AG20443 (cell line): ENCODE measurements at places on chromosomes 5 and 9.

DNA sequence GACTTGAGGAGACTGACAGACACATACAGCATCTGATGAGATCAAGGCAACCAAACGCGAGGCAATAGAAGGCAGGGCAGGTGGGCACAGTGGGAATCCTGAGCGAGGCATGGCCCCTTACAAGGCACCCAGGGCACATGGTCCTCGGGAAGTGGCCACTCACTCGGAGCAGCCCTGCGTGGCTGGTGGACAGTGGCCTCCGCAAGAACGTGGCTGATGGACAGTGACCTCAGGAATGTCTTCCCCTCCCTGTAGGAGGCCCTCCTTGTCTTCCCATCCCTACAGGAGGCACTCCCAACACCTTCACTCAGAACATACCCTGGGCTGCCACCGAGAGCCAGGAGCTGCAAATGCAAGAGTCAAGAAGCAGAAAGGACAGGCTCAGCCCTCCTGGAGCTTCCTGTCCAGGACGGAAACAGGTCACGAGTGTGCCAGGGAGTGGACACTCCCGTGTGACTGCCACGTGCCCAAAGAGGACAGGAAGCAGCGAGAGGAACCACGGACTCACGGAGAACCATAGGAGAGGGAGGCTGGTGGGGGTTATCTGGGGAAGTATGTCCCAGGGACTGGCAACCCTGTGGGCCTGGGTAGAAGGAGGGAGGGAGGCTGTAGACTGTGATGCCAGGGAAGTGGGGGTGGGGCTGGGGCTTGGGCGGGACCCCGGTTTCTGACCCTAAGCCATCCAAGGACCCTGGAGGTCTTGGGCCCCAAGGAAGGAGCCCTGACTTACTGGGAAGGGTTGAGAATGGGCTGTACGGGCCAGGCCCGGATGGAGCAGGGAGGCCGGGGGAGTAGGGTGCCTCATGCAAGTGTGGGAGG, 321.9 kb upstream of the IRX4 start:
- no peak for DNase-seq

DNA sequence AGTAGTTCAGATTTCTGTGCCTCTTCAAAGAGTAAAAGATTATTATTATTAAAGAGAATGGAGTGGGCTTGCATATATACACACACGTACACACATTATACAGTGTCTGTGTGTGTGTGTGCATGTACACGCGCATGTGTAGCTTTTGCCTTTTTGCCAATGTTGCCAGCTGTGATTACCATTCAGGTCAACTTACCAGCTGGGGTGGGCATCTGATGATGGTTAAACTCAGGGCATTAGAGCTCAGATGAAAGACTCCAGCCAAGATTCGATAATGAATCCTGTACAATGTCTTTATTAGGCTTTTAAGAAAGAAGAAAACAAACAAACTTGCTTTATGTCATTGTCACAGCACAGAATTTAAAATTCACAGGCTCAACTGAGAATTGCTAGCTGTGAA, 296.5 kb upstream of the DMAC1 start:
- DNase-seq = no peak

DNA sequence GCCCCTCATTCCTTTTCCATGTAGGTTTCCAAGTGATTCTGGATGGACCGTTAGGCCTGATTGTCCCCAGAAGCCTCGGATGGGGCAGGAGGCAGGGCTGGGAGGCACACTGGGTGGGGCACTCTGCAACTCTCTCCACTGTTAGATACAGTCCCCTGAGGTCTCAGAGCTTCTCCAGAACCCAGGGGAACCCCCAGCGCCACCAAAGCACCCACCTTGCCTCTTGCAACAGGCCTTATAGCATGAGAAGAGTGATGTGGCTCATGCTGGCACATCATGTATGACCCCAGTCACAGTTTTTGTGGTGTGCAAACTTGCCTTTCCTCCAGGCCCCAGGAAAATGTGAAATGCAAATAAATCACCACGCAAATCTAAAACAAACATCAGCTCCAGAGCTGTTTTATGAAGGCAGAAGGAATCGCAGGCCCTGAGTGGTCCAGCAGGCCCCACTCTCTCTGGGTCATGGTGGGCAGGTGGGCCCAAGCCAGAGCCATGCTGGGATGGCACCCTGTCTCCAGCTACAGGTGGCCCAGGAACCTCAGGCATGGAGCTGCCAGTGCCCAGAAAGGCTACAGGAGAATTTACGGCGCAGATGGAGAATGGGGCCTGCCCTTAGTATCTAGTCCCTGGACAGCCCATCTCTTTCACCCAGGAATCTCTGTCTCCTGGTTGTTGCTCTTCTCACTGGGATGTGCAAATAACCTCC, 36.3 kb upstream of the CDKN2AIPNL start:
- DNase-seq = no peak

DNA sequence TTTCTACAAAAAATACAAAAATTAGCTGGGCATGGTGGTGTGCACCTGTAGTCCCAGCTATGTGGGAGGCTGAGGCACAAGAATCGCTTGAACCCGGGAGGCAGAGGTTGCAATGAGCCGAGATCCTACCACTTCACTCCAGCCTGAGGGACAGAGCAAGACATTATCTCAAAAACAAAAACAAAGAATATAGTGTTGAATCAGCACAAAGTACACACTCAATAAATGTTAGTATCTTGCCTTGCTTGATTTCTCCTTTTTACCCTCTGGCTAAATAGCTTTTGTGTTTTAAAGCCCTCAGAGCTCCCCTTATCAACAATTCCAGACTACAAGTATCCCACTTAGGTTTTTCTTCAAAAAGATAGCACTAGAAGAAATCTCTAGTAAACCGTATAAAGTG, 37.5 kb upstream of the CCNG1 start:
- DNase-seq = no peak

- no peak for DNase-seq
Observed at GRCh38 chr5:124582561-124582840, 163.9 kb downstream of the ZNF608 start.

- DNase-seq = no peak
Observed at GRCh38 chr5:56812110-56812509, 3.2 kb upstream of the MAP3K1 start.

DNA sequence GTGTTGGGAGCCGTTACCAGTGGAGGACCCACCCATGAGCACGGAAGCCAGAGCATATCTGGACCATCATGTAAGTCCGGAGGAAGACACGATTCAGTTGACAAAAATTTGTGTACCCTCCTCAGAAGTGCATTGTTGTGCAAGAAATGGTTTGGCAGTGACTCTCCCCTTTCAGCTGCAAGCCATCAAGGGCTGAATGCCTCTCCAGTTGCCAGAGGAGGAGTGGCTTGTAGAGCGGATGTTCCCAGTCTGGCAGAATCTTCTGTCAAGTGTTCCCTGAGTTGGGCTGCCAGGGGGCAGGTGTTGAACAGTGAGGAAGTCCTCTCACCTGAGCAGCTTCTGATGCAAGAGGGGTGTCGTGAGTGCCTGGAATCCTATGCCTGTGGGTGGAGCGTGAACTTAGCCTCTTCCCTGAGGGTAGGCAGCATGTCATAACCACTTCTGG, 27.6 kb upstream of the CDKN2AIPNL start:
- peak; percentile 91 for DNase-seq

DNA sequence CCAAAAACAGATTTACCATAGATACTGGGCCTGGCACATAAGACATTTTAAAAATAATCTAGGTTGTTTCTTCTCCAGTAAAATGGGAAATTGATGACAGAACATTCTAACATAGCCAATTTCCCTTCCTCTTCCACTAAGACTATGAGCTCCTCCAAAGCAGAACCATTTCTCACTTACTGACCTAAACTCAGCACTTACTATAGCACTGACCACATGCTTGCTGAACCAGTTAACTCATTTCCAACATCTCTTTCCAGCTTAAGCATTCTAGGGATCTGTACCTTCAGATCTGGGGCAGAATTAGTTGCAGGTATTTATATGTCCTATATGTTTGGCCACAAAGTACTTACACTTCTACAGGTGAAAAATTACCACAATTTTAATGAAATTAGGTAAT, 58.9 kb downstream of the TTC39B start:
- no peak for DNase-seq

GRCh38 chr5:40680741-40681362, 1.1 kb downstream of the PTGER4 start:
- DNase-seq = peak; percentile 12

DNA sequence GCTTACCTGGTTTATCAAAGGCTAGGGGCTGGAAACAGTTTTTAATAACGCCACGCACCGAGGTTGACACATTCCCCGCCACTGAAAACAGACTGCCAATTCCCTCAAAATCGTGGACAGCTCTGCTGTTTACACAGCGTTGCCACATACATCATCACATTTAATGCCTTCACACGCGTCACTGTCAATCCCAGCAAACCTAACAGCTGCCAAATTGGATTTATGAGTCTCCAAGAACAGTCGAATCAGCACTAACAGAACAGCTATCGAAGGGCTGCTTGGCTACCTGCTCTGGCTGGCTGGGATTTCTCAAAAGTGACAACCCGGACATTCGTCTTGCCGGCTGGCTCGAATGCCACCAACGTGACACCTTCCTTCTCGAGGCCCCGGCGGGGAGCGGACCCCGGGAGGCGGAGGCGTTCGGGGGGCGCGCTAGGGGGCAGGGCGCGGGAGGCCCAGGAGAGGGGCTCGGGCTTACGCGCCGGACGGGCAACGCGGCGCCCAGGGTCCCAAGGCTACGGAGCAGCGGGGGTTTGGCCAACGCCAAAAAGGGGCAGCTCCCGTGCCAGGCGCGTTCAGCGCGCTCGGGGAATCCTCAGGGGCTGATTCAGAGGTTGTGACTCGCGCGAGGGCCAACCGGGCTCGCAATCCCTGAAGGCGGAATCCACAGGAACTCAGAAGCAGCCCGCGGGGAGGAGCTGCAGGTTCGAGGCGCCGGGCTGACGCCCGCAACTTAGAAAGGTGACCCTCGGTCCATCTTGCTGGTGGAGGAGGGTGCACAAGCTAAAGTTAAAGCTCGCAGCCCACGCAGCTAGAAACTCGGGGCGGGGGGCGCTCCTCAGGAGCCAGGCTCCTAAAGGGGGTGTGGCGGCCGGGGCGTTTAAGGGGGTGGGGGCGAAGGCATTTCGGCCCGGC, 1.2 kb downstream of the CDC14B start:
- DNase-seq = peak; percentile 81

DNA sequence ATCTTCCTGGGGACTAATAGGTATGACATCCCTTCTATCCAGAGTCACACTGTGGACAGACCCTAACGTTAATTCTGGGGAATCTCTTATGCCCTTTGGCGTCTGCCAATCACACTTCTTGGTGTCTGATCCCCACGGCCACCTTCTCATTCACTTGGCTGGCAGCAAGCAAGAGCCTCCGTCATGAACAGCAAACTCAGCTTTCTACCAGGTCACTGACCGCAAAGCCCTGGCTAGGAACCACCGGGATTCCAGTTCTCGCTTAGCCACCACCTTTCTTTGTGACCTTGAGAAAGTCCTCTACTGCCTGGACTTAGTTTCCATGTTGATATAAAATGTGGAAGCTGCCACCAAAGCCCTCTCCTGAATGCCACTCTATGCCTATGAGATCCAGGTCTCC, 67.7 kb upstream of the FCN1 start:
- no peak for DNase-seq
